ENCODE measurements at places on chromosomes 4 and X. TPM values are rescaled to one million over a fixed set of nuclear protein-coding genes. Genes with fewer than 3 reads are reported as not detected.

- ATAC-seq = no peak
Observed at GRCh38 chr4:145829629-145830395, 108.8 kb downstream of the ZNF827 start.

- ATAC-seq = no peak
Observed at GRCh38 chr4:46594661-46595060, 204.7 kb upstream of the GABRA2 start.

Gene TCEAL1
- total RNA-seq = 6.1 TPM

- no peak for ATAC-seq
Observed at GRCh38 chr4:155629956-155630355, 36.7 kb upstream of the GUCY1A1 start.

DNA sequence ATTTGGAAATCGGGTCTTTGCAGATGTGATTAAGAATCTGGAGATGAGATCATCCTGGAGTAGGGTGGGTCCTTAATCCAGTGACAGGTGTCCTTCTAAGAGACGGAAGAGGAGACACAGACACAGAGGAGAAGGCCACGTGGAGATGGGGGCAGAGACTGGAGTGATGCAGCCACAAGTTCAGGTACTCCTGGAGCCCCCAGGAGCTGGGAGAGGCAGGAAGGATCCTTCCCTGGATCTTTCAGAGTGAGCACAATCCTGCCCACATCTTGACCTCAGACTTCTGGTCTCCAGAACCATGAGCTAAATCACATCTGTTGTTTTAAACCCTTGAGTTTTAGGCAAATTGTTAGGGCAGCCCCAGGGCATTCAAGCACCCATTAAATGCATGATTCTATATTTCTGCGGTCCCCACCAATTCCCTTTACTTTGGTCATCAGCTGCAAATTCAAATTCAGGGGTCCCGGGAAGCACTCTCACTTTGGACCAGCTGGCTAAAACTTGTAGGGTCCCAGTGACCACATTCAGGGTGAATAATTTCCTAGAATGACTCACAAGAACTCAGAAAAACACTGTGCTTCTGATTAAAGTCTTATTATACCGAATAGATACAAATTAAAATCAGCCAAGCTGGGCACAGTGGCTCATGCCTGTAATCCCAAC lies 12.8 kb upstream of the AKAP17A start:
- ATAC-seq = no peak

Gene UBA1
- total RNA-seq = 190 TPM

GRCh38 chr4:128307123-128307571 lies 19.5 kb upstream of the PGRMC2 start:
- ATAC-seq = no peak

Gene CDKL5
- total RNA-seq = 8.7 TPM

DNA sequence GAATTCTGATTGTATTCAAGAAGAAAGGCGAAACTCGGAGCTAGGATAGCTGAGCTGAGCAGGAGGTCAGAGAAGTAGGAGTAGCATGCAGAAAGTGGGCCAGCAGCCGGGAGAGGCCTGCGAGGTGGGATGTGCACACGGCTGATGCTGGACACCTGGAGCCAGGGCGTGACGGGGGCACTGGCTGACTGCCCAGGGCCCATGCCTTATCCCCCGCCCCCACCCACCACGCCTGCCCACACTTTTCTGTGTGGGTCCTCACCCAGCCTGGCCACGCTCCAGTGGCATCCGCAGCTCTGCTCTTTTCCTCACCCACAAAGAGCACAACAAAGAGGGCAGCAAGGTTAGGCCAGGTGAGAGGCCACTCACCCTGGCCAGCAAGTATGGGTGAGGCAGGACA lies 30.0 kb upstream of the IRF2 start:
- ATAC-seq = no peak

DNA sequence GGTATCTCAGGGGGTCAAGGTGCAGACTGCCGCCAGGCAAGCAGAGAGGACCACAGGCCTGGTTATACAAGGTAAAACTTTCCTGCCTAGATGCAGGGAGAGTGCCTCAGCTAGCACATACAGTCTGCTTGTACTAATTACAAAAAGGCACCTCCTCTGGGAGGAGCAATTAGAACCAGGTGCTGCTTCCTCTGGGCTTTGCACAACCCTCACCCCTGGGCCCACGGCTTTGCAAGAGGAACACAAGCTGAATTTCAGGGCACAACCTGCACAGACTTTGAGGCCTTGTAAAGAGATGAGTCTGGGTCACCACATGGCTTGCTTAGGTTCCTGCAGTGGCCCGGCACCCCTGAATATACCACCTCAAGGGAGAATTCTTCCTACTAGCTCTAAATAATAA lies 9.2 kb upstream of the CITED1 start:
- no peak for ATAC-seq

DNA sequence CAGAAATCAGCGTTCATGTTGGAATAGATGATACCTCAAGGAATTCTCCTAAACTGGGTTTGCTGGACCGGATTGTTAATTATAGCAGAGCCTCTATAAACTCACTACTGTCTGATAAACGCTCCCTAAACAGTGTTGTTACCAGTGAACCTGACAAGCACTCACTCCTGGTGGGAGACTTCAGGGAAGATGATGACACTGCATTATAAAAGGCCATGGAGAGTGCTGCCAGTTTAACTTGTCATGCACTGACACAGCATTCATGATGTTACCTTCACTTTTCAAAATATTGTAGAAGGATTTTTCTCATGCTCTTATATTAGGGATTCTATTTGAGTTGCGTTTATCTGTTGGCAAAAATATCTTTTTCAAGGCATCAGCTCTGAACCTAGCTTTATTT lies 57.7 kb upstream of the PGK1 start:
- ATAC-seq = no peak

Gene SSX2
- total RNA-seq = not detected

GRCh38 chrX:70293621-70294020 lies 3.7 kb downstream of the KIF4A start:
- no peak for ATAC-seq

DNA sequence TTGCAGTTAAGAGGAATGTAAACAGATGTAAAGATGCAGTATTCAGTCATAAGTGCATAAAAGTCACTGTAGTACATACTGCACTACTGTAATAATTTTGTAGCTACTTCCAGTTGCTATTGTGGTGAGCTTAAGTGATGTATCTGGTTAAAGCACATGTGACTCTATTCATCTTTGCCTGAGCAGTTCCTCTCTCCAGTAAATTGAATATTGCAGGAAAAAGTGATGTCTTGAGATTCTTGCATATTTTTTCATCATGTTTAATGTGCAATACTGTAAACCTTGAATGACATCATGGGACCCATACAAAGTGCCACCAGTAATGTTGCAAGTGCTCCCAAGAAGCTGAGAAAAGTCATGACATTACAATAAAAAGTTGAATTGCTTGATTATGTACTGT lies 9.6 kb downstream of the UBA6 start:
- no peak for ATAC-seq

Gene MXRA5
- 3.9 TPM for total RNA-seq

GRCh38 chrX:70922774-70923473 lies 8.0 kb downstream of the SLC7A3 start:
- ATAC-seq = no peak

- ATAC-seq = no peak
Observed at GRCh38 chr4:94431388-94431787, 20.4 kb upstream of the PDLIM5 start.

DNA sequence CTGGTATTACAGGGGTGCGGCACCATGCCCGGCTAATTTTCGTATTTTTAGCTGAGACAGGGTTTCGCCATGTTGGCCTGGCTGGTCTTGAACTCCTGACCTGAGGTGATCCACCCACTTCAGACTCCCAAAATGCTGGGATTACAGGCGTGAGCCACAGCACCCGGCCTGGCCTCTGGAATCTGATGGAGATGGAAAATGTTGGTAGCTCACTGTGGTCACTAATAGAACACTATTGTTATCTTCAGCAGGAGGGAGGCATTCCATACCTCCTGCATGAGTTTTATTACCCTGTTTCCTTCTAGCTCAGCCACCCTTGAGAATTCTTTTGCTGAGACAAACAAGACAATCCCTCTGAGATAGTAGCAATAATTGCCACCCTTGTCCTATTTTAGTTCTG lies 105.0 kb downstream of the SHROOM3 start:
- no peak for ATAC-seq

GRCh38 chr4:106529348-106530023 lies 160.9 kb upstream of the GIMD1 start:
- ATAC-seq = no peak

Gene GLOD5
- total RNA-seq = 0.52 TPM

Gene SPATA18
- 11.9 TPM for total RNA-seq

- no peak for ATAC-seq
Observed at GRCh38 chr4:145851511-145852201, 87.0 kb downstream of the ZNF827 start.

Gene MAGED4
- 1.4 TPM for total RNA-seq

DNA sequence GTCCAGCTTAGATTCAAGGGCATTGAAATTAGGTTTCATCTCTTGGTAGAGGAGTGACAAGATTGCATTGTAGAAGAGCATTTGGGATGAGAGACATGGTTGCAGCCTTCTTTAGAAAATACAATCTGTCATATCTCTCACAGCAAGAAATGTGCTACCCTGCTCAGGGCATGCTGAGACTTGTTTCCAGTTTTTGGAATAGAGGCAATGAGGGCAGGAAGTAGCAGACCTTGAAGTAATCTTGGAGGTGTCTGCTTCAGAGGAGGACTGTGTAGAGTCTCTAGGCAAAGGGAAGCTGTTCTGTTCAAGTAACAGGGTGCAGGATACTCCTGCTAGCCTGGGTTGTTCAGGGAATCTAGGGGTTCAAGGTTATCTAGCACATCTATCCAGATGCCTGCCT lies 116.1 kb upstream of the ZNF827 start:
- ATAC-seq = peak; percentile 21

DNA sequence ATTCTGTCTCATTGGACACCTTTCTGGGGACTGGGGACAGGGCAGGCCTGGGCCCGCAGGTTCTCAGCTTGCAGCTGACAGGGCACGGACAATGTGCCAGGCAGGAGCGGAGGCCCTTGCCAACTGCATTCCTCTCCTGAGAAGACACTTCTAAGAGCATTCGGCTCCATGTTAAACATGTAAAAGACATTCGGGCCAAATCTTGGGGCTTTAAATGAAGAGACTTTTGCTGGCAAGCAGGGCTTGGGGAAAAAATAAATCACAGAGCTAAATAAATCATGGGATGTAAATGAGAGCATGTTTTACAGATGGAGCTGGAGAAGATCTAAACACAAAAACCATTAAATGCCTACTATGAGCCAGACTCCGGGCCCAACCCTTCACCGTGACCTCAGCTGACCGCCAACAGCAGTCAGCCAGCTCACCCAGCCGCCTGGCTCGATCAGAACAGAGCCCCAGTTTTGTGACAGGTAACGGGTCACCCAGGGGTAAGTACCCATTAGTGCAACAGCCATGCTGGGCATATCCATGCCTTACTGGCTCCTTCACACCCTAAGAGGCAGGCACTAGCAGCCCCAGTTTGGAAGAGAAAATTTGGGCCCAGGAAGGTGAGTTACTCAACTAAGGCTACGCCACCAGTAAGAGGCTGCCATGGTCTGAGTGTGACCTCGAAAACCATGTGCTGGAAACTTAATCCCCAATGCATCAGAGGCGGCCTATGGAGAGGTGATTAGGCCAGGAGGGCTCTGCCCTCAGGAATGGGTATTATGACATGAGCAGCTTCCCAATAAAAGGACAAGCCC lies 14.7 kb downstream of the WDR1 start:
- ATAC-seq = no peak

GRCh38 chrX:155857561-155857960 lies 23.6 kb upstream of the VAMP7 start:
- ATAC-seq = no peak

DNA sequence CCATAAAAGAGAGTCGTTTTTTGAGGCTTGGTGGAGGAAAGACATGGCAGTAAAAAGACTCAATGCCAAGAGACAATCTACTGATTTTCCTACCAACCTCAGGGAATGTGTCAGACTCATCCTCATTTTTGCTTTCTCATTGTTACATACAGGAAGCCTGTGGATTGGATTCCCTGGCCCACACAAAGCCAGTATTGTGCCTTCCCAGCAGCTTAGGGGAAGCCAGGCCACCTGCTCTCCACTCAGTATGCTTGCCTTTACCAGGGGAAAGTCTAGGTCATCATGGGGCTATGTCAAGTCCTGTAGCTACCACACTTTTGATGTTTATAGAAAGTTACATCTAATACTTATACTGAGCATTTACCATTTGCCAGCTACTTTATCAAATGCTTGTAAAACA lies 11.0 kb downstream of the BMX start:
- ATAC-seq = no peak

Gene GRIA2
- total RNA-seq = not detected

Gene NRK
- not detected for total RNA-seq

Gene TRPC3
- total RNA-seq = not detected

GRCh38 chrX:24858004-24858746 lies 157.6 kb downstream of the ARX start:
- ATAC-seq = no peak

Gene COL4A6
- total RNA-seq = 3.1 TPM

Data from esophagus mucosa (tissue), 1 donor.